Body of pancreas (tissue), 4 donors: ENCODE measurements at places on chromosomes 5 and 9. TPM values are rescaled to one million over a fixed set of nuclear protein-coding genes. Genes with fewer than 3 reads are reported as not detected.
A peak's percentile ranks its signal among the peaks of the same experiment; 100 is the strongest.

- no peaks in the 10 kb centered on the region for H3K36me3 ChIP-seq
- no peaks in the 10 kb centered on the region for H3K27me3 ChIP-seq
- H3K4me3 ChIP-seq: no peak overlapping the region
- H3K27ac ChIP-seq: no peak overlapping the region
These were observed 268.1 kb downstream of the FSTL4 start for GRCh38 chr5:133344266-133344665.

DNA sequence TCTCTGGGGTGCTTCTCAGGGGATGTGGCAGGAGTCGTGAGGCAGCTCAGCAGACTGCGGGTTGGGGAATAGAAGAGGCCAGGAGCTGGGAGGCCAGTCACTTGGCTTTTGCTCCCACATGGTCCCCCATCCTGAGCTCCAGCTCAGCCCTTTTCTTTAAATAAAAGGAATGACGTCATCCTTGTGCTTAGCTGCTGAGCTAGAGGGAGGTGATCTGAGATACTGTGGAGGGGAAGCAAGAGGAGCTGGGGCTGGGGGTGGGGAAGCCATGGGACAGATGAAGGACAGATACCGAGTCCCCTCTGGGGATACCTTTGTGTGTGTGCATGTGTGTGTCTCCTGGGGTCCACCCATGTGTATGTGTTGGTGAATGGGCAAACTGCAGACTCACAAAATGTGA, 89.0 kb upstream of the ARAP3 start:
- no peak overlapping the region for H3K27ac ChIP-seq
- H3K36me3 ChIP-seq: no peaks in the 10 kb centered on the region
- DNase-seq: no peak
- H3K4me3 ChIP-seq: no peak overlapping the region
- no peaks in the 10 kb centered on the region for H3K27me3 ChIP-seq

- DNase-seq: no peak
- peaks cover 17% of the 10 kb centered on the region for H3K4me1 ChIP-seq
- H3K4me3 ChIP-seq: no peak overlapping the region
- H3K27me3 ChIP-seq: no peaks in the 10 kb centered on the region
These were observed 1.5 kb upstream of the DPP7 start for GRCh38 chr9:137116027-137116507.

- no peak for DNase-seq
- no peak overlapping the region for H3K27ac ChIP-seq
- H3K4me3 ChIP-seq: no peak overlapping the region
- H3K36me3 ChIP-seq: no peaks in the 10 kb centered on the region
- no peaks in the 10 kb centered on the region for H3K27me3 ChIP-seq
These were observed 63.7 kb downstream of the LMX1B start for GRCh38 chr9:126677188-126678084.

- H3K36me3 ChIP-seq: no peaks in the 10 kb centered on the region
- H3K4me3 ChIP-seq: no peak overlapping the region
- H3K27me3 ChIP-seq: no peaks in the 10 kb centered on the region
- H3K4me1 ChIP-seq: no peaks in the 10 kb centered on the region
- H3K27ac ChIP-seq: no peak overlapping the region
These were observed 41.0 kb upstream of the PRDM9 start for GRCh38 chr5:23466401-23466912.

- H3K27me3 ChIP-seq: no peaks in the 10 kb centered on the region
- H3K36me3 ChIP-seq: no peaks in the 10 kb centered on the region
- DNase-seq: no peak
These were observed 85.3 kb upstream of the PIK3R1 start for GRCh38 chr5:68130253-68130652.

CHSY3 gene
- total RNA-seq: 3.3 TPM

DNA sequence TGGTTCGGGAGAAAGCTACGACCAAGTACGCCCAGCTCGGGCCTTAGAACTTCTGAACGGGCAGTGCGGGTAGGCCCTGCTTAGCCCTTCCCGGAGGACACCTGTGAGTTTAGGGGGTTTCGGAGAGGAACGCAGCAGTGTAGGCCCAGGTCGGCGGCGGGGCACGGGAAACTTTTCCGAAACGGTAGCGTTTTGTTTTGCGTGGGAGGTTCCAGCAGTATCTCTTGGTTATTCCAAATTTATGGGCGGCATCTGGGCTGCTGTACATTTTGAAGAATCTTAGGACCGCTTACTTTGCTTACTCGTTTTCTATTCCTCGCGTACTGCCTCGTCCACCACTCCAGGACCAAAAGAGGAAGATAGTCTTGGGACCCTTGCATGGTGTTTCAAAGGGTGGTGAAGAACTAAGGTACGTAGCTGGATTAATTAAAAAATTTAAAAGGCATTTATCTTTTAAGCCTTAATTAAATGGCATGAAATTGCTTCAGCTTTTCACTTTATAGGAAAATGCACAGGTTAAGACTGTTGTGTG, 492 bp downstream of the TENT2 start:
- DNase-seq: no peak
- no peaks in the 10 kb centered on the region for H3K36me3 ChIP-seq
- no peaks in the 10 kb centered on the region for H3K27me3 ChIP-seq
- H3K4me3 ChIP-seq: peak overlapping the region; percentile 84

DNA sequence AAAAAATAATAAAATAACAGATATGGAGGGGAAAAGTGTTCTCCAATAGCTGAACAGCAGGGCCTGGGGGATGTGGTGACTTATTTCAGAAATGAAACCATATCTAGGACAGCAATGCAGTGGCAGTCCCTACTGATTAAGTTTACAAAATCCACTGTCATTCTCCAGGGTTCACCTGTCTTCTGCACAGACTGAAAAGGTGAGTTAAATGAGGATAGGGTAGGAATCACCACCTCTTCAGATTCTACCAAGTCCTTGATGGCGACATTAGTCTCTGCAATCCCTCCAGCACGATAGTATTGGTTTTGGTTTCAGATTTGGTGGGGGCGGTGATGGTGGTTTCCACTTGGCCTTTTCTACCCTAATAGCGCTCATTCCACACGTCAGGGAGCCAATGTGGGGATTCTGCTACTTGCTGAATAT, 32.3 kb upstream of the NPM1 start:
- H3K36me3 ChIP-seq: no peaks in the 10 kb centered on the region
- no peak overlapping the region for H3K27ac ChIP-seq
- H3K27me3 ChIP-seq: no peaks in the 10 kb centered on the region
- no peak for DNase-seq

PCDHGB3 gene
- 4.2 TPM for total RNA-seq

DNA sequence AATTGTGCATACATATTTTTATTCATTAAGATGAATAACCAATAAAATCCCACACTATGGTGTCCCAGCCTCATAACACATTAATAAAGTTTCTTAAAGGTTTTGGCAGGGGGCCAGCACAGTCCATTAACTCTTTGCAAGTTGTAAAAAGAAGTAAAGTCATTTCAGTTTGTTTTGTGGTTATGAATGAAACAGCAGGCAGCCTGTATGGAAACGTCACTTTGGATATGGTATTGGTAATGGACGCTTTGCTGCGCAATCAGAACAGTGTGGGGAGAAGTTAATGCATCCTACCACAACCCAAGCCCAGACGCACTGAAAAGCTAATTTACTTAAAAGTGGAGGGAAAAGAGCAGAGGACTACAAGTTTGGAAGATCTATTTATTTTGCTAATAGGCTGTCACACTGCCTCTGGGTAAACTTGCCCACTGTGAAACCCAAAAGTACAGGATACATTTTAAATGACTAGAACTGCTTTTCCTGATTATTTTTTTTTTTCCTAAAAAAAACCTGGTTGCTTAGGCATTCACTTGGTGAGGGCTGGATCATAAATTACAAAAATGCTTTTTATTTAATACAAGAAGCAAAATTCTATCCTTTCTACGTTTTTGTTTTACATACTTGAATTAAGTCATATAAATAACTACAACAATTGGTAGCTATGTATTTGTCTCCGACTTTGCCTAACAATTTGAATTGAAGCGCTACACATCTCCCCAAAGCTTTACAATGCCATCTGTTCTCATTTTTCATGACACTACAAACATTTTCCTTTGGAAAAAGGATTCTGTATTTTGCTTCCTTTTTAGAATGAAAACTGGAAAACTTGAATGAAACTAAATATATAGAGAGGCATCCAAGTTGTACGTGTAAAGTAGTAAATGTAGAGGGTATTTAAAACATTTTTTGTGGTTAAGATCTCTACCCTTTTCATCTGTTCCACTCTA, 104.3 kb downstream of the NFIB start:
- H3K27me3 ChIP-seq: no peaks in the 10 kb centered on the region
- no peaks in the 10 kb centered on the region for H3K36me3 ChIP-seq
- peaks cover 97% of the 10 kb centered on the region for H3K4me1 ChIP-seq

DNA sequence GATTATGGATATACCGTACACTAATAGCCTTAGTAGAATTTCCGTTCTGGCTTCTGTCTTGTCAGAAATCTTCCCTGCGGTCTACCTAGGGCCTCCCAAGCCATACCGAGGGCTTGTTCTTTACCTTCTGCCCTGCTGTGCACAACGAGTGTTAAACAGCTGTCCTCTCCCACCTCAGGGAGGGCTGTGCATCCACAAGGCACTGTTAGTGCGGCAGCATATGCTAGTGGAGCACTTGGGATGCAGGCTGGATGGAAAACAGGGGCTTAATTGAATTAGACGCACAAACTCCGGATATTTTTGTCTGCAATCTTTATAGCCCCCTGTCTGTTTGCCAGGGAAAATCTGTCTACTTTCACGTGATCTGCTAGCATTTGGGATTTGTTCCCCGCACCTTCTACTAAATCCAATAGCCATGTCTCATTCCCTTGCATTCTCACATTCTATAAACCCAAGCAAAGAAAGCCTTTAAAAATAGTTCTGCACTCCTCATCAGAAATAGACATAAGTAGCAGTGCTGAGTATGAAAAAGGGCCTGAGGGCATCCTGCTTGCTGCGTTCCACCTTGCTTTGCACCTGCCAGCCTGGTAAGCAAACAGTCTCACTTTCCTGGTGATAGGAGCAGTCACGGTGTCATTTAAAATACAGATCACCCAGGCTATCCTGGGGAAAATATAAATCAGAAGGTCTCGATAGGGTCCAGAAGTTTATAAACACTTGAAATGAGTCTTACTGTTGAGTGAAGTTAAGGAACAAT, 382.6 kb downstream of the RASEF start:
- no peaks in the 10 kb centered on the region for H3K36me3 ChIP-seq
- no peak overlapping the region for H3K27ac ChIP-seq
- no peak overlapping the region for H3K4me3 ChIP-seq
- no peak for DNase-seq
- peaks cover 3% of the 10 kb centered on the region for H3K27me3 ChIP-seq
- no peaks in the 10 kb centered on the region for H3K4me1 ChIP-seq

RRAGA gene
- total RNA-seq: 30.0 TPM

GRCh38 chr5:86124333-86124732, 493.4 kb upstream of the COX7C start:
- no peaks in the 10 kb centered on the region for H3K4me1 ChIP-seq
- no peak overlapping the region for H3K27ac ChIP-seq
- H3K4me3 ChIP-seq: no peak overlapping the region

RASEF gene
- 49.5 TPM for total RNA-seq

- no peak overlapping the region for H3K27ac ChIP-seq
- no peaks in the 10 kb centered on the region for H3K4me1 ChIP-seq
- DNase-seq: no peak
- H3K27me3 ChIP-seq: no peaks in the 10 kb centered on the region
- no peak overlapping the region for H3K4me3 ChIP-seq
- H3K36me3 ChIP-seq: no peaks in the 10 kb centered on the region
These were observed 65.6 kb upstream of the SGCD start for GRCh38 chr5:156261275-156261939.

DNA sequence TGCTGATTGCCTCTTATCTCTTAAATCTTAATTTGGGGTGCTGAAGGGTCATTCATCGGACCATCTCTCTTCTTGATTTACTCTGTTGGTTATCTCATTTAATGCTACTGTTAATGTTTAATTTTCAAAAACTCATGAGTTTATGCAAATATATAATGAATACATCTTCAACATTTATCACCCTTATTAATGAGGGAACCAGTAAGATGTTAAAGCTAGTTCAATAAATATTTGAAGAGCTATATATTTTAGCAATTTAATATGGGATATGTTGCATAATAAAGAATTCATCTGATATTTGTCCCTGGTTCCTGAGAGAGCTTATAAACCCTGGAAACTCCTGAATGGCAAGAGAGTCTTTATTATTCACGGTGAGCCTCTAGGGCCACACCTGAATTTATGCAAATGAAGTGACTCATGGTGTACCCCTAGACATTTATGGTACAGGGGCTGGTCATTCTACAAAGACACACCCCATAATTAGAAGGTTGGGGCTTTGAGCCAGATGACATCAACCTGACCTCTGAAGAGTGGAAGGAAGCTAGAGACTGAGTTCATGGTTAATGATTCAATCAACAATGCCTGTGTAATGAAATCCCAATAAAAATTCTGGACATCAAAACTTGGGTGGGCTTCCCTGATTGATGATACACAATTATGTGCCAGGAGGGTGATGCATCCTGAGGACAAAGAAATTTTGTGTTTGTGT, 339.5 kb upstream of the ZNF608 start:
- DNase-seq: no peak
- H3K36me3 ChIP-seq: no peaks in the 10 kb centered on the region
- no peaks in the 10 kb centered on the region for H3K4me1 ChIP-seq
- no peaks in the 10 kb centered on the region for H3K27me3 ChIP-seq

- H3K27ac ChIP-seq: no peak overlapping the region
- H3K36me3 ChIP-seq: no peaks in the 10 kb centered on the region
- DNase-seq: no peak
- no peaks in the 10 kb centered on the region for H3K27me3 ChIP-seq
- no peak overlapping the region for H3K4me3 ChIP-seq
- no peaks in the 10 kb centered on the region for H3K4me1 ChIP-seq
These were observed 995.8 kb upstream of the WWC1 start for GRCh38 chr5:167295681-167296005.

DNA sequence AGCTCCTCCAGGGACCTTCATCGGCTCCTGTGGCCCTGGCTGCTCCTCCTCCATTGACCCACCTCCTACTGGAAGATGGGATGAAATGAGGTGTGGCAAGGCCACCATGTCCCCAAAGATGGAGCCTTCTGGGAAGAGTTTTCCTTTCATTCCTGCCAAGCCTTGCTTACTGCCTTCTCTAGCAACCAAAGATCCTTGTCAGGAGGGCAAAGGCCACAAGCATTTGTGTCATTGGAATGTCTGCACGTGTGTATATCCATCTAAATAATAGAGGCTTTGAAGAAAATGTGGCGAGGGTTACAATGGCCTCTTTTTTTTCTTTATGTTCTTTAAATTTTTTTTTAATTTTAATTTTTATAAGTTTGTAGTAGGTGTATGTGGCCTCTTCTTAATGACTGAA, 313.6 kb downstream of the ARHGEF28 start:
- H3K4me1 ChIP-seq: peaks cover 15% of the 10 kb centered on the region
- peak overlapping the region; percentile 82 for H3K27ac ChIP-seq
- no peak for DNase-seq
- no peaks in the 10 kb centered on the region for H3K36me3 ChIP-seq
- no peaks in the 10 kb centered on the region for H3K27me3 ChIP-seq
- no peak overlapping the region for H3K4me3 ChIP-seq
